ENCODE measurements at places on chromosomes 1 and 21. TPM values are rescaled to one million over a fixed set of nuclear protein-coding genes. Genes with fewer than 3 reads are reported as not detected.

DNA sequence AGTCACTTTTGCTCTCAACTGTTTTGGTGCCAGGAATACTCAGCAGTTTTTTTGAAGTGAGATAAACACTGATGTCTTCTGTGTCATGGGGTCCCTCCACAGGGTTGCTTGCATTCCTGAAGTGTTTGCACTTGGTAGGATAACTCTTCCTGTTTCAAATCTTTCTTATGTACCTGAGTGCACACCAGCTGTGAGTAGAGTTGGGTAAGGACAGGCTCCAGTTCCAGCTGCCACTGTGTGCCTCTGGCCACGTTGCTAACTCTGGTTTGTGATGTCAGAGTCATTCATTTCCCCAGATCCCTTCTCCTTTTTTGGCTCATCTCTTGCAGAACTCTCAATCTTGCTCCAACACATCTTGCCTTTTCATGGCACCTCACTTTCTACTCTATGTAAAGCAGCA, 356.3 kb upstream of the B3GALT2 start:
- H3K27me3 ChIP-seq: no peaks in the 10 kb centered on the region
- H3K36me3 ChIP-seq: no peaks in the 10 kb centered on the region
- no peak overlapping the region for H3K4me3 ChIP-seq
- peaks cover 7% of the 10 kb centered on the region for H3K4me1 ChIP-seq

DNA sequence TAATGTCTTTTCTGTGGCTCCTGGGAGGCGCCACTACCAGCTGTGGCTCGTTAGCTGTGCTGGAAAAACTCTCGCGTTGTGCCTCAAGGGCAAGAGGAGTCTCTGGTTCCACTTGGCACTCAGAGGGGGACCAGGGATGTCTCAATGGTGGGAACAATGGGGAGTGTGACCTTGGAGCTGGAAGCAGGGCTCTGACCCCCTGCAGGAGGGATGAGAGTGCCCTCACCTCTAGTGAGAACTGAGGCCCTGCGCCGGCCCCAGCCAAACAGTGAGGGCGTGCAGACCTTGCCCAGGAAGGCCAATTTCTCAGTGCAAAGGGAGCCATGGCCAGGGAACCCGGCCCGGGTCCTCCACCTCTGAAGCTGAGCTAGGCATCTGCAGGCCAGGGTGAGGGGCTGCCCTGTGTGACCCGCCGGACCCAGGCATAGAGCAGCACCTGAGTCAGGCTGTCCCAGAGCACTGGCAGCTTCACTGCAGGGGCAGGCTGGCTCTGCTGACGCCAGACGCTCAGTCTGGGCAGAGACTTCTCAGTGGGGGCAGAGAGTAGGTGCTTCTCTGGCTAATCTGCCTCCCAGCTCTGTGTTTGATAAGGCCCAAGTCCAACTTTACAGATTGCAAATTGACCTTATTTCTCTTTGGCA, 1.8 kb downstream of the RD3 start:
- no peak overlapping the region for H3K27ac ChIP-seq
- H3K36me3 ChIP-seq: no peaks in the 10 kb centered on the region
- DNase-seq: no peak
- H3K4me3 ChIP-seq: no peak overlapping the region

DNA sequence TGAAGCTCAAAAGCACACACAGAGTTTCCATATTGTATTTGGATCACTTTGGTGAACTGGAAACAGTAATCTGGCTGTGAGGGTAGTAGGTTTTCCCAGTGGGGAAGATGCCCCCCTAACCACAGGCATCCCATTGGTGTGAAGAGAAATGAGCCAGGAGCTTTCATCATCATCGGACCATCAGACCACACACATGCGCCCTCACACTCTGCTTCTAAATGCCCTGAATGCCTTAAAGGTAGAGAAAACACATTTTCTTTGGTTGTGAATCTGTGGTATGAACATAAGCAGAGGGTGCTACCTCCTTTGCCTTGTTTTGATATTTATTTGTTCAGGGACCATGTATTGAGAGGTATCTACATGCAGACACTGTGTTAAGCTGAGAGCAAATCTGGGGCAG, 79.0 kb upstream of the DNAH14 start:
- no peak overlapping the region for H3K4me3 ChIP-seq
- no peaks in the 10 kb centered on the region for H3K27me3 ChIP-seq
- DNase-seq: no peak
- no peaks in the 10 kb centered on the region for H3K36me3 ChIP-seq

DNA sequence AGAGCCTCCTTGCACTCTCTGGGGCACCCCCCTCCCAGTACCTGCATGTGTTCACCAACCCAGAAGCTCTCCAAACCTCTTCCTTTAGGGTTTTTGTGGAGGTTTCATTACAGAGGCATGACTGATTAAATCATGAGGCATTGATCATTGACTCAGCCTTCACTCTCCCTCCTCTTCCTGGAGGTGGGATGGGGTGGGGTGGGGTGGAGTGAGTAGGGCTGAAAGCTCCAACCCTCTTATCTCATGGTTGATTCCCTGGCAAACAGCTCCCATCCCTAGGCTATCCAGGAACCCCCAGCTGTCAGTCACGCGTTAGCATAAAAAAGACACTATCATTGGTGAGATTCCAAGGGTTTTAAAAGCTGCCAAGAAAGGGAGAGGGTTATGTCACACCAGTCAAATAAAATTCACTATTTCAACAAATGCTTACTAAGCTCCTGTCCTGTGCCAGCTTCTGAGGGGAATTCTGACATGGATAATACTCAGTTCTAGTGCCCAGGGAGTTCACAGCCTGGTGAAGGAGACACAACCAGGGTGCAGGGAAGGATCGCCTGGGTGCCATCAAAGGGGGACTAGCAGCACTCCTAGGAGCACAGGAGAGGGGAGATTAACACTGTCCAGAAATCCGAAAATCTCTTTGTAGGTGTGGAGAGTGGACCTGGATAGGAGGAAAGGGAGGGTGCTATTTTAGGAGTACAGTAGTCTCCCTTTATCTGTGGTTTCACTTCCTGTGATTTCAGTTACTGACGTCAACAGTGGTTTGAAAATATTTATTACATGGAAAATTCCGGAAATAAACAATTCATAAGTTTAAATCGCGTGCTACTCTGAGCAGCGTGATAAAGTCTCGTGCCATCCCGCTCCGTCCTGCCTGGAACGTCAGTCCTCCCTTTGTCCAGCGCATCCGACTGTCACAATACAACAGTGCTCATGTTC, 6.8 kb upstream of the IL24 start:
- no peaks in the 10 kb centered on the region for H3K36me3 ChIP-seq
- no peak overlapping the region for H3K4me3 ChIP-seq
- peaks cover 12% of the 10 kb centered on the region for H3K4me1 ChIP-seq
- H3K27me3 ChIP-seq: no peaks in the 10 kb centered on the region

- peak; percentile 66 for DNase-seq
- peak overlapping the region; percentile 42 for H3K27ac ChIP-seq
- no peaks in the 10 kb centered on the region for H3K27me3 ChIP-seq
- H3K4me3 ChIP-seq: peak overlapping the region; percentile 56
- H3K4me1 ChIP-seq: peaks cover 28% of the 10 kb centered on the region
- H3K36me3 ChIP-seq: no peaks in the 10 kb centered on the region
These were observed 55.0 kb downstream of the S1PR1 start for GRCh38 chr1:101291562-101292380.

GRCh38 chr1:52141513-52142219, at the start of gene ZFYVE9:
Gene ZFYVE9, plus strand, starts transcription at chr1:52142089. Its CDS starts 91,118 bp downstream, at chr1:52233207.
- no peak within 1 kb of the TSS for H3K27ac ChIP-seq
- peak; percentile 69 for DNase-seq
- H3K36me3 ChIP-seq: no peaks in the 10 kb centered on the region
- peaks cover 70% of the 10 kb centered on the region for H3K27me3 ChIP-seq
- H3K4me1 ChIP-seq: peaks cover 42% of the 10 kb centered on the region

DNA sequence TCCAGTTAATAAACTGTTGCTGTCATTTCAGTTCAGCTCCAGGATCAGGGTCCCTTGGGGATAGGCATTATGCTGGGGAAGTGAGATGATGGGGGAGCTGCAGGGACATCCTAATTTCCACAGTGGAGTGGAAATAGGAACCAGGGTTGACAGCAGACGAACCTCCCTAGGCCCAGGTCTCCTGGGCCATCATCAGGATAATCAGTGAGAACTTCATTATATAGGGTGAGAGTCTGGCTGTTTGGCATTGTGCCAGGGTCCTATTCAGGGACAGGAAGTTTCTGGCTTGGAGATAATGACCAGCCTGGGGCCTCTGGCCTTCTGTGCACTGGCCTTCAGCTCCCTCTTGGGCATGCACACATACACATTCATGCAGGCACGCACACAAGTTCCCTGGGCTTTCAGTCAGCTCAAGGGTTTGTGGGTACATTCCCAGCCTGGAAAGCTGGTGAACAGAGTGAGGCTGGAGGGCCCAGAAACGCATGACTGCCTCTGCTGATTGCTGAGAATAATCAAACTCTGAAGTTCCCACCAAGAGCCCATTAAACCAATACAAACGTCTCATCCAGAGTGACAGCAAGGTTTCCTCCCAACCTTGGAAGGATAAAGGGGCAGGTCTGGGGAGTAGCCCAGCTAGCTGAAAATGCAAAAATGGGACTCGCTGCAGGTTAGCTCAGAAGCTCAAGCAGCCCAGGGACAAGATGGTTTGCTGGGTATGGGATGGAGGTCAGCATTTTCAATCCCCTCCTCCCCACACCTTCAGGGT, 13.9 kb upstream of the LRIG2 start:
- H3K27me3 ChIP-seq: no peaks in the 10 kb centered on the region
- no peak overlapping the region for H3K4me3 ChIP-seq
- no peaks in the 10 kb centered on the region for H3K36me3 ChIP-seq
- no peaks in the 10 kb centered on the region for H3K4me1 ChIP-seq
- DNase-seq: no peak

DNA sequence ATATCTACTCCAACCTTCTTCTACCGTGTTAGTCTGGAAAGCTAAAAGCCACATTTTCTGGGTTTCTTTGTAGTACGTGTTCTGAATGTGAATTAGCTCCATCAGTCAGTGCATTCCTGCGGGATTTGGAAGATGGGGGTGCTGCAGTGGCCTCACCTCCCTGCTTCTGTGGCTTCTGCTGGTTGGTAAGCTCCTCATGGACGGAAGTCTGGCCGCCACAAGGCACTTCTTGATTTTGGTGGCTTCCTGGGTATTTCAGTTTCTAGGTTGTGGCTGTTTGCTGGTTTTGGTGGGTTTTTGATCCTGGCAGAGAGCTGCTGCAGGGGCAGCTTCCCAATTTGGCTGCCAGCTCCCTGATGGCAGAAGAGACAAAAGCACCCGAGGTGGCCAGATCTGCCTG, 20.9 kb upstream of the TACSTD2 start:
- H3K36me3 ChIP-seq: no peaks in the 10 kb centered on the region
- no peak overlapping the region for H3K4me3 ChIP-seq
- no peak for DNase-seq
- H3K27ac ChIP-seq: no peak overlapping the region
- no peaks in the 10 kb centered on the region for H3K27me3 ChIP-seq

DNA sequence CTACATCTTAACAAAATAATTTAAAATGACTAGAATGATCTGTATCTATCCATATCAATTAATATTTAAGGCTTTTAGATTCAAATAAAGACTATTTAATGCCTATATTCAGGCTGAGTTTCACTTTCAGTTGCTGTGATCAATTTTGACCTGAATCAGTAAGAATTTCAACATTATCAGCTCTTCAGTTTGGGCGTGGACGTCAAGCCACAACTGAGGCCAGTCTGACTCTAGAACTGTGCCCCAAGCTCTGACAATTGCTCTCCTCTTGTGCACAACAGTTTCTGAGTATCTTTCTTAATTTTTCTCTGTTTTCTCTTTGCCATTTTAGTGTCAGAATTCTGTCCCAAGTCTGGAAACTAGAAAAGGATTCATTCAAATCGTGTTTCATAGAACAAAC, 1095.5 kb downstream of the PLA2G4A start:
- no peaks in the 10 kb centered on the region for H3K36me3 ChIP-seq
- H3K27ac ChIP-seq: no peak overlapping the region
- no peak for DNase-seq
- no peaks in the 10 kb centered on the region for H3K27me3 ChIP-seq
- no peaks in the 10 kb centered on the region for H3K4me1 ChIP-seq

DNA sequence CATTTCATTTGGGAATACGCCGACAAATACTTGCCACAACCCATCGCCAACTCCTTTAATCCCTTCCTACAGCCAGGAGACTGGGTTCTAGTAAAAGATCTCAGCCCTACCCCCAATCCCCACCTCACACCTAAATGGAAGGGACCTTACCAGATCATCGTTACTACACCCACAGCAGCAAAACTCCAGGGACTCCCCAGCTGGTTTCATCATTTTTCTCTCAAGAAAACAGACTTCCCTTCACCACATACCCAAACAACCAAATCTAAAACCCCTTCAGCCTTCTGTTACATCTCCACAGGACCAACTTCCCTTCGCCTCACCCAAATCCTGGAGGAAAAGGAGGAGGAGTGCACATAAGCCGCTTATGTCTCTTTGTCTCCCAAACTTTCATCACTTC, 23.7 kb upstream of the SLC2A5 start:
- peaks cover 24% of the 10 kb centered on the region for H3K4me1 ChIP-seq
- DNase-seq: no peak
- H3K4me3 ChIP-seq: peak overlapping the region; percentile 49

- no peak overlapping the region for H3K4me3 ChIP-seq
- DNase-seq: no peak
- no peak overlapping the region for H3K27ac ChIP-seq
- H3K36me3 ChIP-seq: no peaks in the 10 kb centered on the region
These were observed 164.4 kb downstream of the DYRK1A start for GRCh38 chr21:37530901-37531351.

- H3K27ac ChIP-seq: no peak overlapping the region
- H3K36me3 ChIP-seq: no peaks in the 10 kb centered on the region
- DNase-seq: no peak
- H3K4me3 ChIP-seq: no peak overlapping the region
- no peaks in the 10 kb centered on the region for H3K27me3 ChIP-seq
These were observed 109.5 kb downstream of the LRRC53 start for GRCh38 chr1:74402873-74403272.

DNA sequence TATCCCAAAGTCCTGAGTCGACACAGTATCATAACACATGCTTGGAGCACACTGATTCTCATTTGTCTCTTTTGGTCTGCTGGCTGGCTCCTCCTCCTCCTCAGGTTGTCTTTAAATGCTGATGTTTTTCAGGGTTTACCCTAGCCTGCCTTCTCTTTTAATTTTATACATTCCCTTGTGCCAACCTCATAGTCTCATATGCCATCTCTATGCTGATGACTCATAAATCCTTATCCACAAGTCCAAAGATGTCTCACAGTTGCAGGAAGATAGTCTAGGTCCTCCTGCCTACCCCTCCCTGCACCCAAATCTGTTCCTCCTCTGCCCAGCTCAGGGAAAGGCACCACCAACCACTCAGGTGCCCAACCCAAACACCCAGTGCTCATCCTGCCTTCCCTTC, 108.3 kb downstream of the SIPA1L2 start:
- DNase-seq: no peak
- H3K4me3 ChIP-seq: no peak overlapping the region
- H3K27me3 ChIP-seq: no peaks in the 10 kb centered on the region
- H3K4me1 ChIP-seq: no peaks in the 10 kb centered on the region
- H3K27ac ChIP-seq: no peak overlapping the region

- no peak overlapping the region for H3K27ac ChIP-seq
- no peak overlapping the region for H3K4me3 ChIP-seq
- no peaks in the 10 kb centered on the region for H3K27me3 ChIP-seq
- peaks cover 38% of the 10 kb centered on the region for H3K4me1 ChIP-seq
These were observed 5.9 kb downstream of the TARBP1 start for GRCh38 chr1:234473118-234473517.

SLC22A15 gene
- polyA plus RNA-seq: 33.4 TPM

SPOCD1 gene
- polyA plus RNA-seq: not detected

CDC42SE1 gene
- 62.1 TPM for polyA plus RNA-seq

SELP gene
- 0.84 TPM for polyA plus RNA-seq

All from CD14-positive monocyte (primary cell).